T-helper 2 cell treated with Interferon-gamma antibody and Interleukin-4, amounts not matched to agents 100 ng/mL and 5 ng/mL, for 36 hours (primary cell): ENCODE measurements at places on chromosomes 5 and 9. TPM values are rescaled to one million over a fixed set of nuclear protein-coding genes. Genes with fewer than 3 reads are reported as not detected.

Gene FOXE1
- 0.05 and 0.07 TPM in 2 replicates for total RNA-seq

Gene BRD9
- 66.4 and 72.1 TPM in 2 replicates for total RNA-seq

Gene CORO2A
- 3.2 TPM in 2 replicates for total RNA-seq

Gene SPATA31C1
- not detected in 2 replicates for total RNA-seq

Gene CAPSL
- 0.20 TPM in 1 of 2 replicates, not detected in the other for total RNA-seq

Gene ZNG1F
- total RNA-seq = 6.0 and 10.1 TPM in 2 replicates

Gene RNF14
- total RNA-seq = 24.2 and 24.4 TPM in 2 replicates

Gene IL33
- total RNA-seq = not detected in 2 replicates

Gene RELL2
- 20.1 and 21.1 TPM in 2 replicates for total RNA-seq

Gene SLC25A2
- 0.25 and 0.59 TPM in 2 replicates for total RNA-seq

Gene IL3
- total RNA-seq = 0.82 TPM in 2 replicates

Gene SH3GL2
- total RNA-seq = not detected in 2 replicates

Gene PCDHGA7
- total RNA-seq = 0.30 TPM in 2 replicates

Gene REEP2
- 2.6 and 3.0 TPM in 2 replicates for total RNA-seq

Gene SLC36A3
- total RNA-seq = not detected in 2 replicates

Gene ZNF782
- 5.0 and 5.7 TPM in 2 replicates for total RNA-seq

Gene IRGM
- total RNA-seq = 3.5 and 4.2 TPM in 2 replicates

Gene RANBP17
- not detected in 2 replicates for total RNA-seq

Gene C5orf15
- 24.3 and 29.8 TPM in 2 replicates for total RNA-seq

Gene EPB41L4B
- total RNA-seq = 0.11 TPM in 1 of 2 replicates, not detected in the other

Gene LRRTM2
- total RNA-seq = 0.02 and 0.09 TPM in 2 replicates

Gene SNAPC3
- 40.2 and 42.9 TPM in 2 replicates for total RNA-seq

Gene GABRA1
- total RNA-seq = not detected in 2 replicates

Gene CTXN3
- total RNA-seq = not detected in 2 replicates

Gene SPATA9
- not detected in 2 replicates for total RNA-seq

Gene PRUNE2
- total RNA-seq = 0.93 and 1.1 TPM in 2 replicates

Gene LEAP2
- 4.0 and 4.2 TPM in 2 replicates for total RNA-seq

Gene ADAMTS13
- total RNA-seq = 2.3 TPM in 2 replicates

Gene ANKRD34B
- not detected in 2 replicates for total RNA-seq

Gene LAMC3
- total RNA-seq = 0.05 and 0.07 TPM in 2 replicates

Gene SLC4A9
- total RNA-seq = not detected in 2 replicates

Gene SHISAL2B
- not detected in 2 replicates for total RNA-seq

Gene QRFP
- not detected in 2 replicates for total RNA-seq

Gene TCF7
- total RNA-seq = 30.8 and 31.8 TPM in 2 replicates

Gene ZDHHC11
- 20.6 and 21.5 TPM in 2 replicates for total RNA-seq

Gene MCTP1
- total RNA-seq = not detected in 2 replicates

Gene LHX6
- not detected in 2 replicates for total RNA-seq
